ENCODE measurements at places on chromosomes 11 and 22. TPM values are rescaled to one million over a fixed set of nuclear protein-coding genes. Genes with fewer than 3 reads are reported as not detected.

OR52H1 gene
- total RNA-seq: not detected

LARGE2 gene
- total RNA-seq: not detected

SCO2 gene
- total RNA-seq: 4.2 TPM

OR2AG1 gene
- total RNA-seq: not detected
